ENCODE measurements at places on chromosomes 7 and 10. TPM values are rescaled to one million over a fixed set of nuclear protein-coding genes. Genes with fewer than 3 reads are reported as not detected.

The MAD1L1 gene
- total RNA-seq, result 27.5 TPM

GRCh38 chr10:25308278-25308677, 133.5 kb downstream of the GPR158 start:
- DNase-seq, result no peak

- no peak for DNase-seq
Measured at GRCh38 chr7:125857606-125858005, 928.0 kb upstream of the POT1 start.

The ZMIZ1 gene
- 64.8 TPM for total RNA-seq

The CEP41 gene
- 11.8 TPM for total RNA-seq

The ZNF727 gene
- total RNA-seq, result 0.96 TPM

GRCh38 chr7:133376514-133376913, 123.6 kb downstream of the EXOC4 start:
- no peak for DNase-seq

DNA sequence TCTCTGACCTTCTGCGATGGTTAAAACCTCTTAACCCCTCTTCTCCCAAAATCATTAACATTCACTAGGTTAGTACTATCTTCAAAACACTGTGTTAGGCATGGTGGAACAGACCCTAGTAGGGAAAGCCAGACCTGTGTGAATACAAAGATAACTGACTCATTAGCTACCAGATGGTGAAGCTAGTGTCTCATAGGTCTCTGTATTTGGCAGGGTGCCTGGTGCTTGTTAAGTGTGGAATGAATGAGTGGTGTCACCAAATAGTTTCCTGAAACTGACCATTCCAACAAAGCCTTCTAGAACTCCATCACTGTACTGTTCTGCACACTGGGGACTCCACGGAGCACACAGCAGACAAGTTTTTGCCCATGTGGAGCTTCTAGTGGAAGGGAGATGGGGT, 27.7 kb upstream of the TM9SF3 start:
- no peak for DNase-seq

The BLNK gene
- 4.3 TPM for total RNA-seq

DNA sequence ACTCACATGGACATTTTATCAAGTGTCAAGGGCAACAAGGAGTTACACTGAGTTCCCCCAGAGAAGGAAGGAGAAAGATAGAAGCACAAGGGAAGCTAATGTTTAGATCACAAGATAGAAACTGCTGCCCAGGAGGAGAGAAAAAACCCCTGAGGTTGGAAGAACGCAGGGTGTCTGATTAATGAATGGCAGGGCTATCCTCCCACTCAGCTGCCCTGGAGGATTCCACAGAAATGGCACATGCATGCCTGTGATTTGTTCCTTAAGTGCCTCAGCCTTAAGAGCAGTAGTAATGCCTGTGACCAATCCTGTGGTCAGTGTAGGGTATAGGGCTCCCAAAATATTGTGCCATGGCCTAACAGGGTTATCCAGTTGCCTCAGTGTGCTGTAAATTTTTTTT, 20.2 kb downstream of the DNAJB9 start:
- DNase-seq, result no peak

GRCh38 chr7:71157757-71158156, 25.8 kb downstream of the GALNT17 start:
- DNase-seq, result no peak

GRCh38 chr10:68192113-68192512, 39.8 kb downstream of the ATOH7 start:
- DNase-seq, result no peak

The ITGA8 gene
- total RNA-seq, result 2.3 TPM

DNA sequence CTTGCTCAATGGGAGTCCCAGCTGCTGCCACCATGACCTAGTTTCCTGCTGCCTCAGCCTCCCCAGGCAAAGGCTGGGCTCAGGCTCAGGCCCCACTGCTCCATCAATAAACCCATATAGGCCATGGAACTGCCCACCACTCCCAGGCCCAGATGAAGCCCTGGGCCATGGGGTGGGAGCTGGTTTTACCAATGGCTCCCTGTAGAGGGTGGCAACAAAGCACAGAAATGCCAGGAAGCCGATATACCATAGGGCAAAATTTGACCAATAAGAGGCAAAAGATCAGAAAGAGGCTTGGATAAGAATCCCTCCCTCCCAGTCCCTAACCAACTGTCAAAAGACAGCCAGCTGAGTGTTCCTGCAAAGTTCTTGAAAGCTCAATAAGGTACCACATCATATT, 101.8 kb upstream of the DOCK1 start:
- DNase-seq, result no peak

DNA sequence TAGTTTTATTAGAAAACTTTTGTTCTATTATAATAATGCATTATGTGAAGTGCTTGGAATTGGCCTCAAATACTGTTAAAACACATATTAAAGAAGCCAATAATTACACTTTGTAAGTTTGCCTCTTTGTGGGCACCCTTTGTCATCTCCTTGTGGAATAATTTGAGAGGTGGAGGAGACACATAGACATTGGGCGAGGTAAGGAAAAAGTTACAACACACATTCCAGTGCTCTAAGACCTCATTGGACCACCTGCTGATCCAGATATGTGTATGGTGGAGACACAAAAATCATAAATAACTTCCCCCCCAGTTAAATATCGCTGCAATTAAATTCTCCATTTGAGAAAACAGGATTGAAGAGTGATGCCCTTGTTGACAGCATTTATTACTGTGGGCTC, 511.8 kb downstream of the GFRA1 start:
- no peak for DNase-seq

DNA sequence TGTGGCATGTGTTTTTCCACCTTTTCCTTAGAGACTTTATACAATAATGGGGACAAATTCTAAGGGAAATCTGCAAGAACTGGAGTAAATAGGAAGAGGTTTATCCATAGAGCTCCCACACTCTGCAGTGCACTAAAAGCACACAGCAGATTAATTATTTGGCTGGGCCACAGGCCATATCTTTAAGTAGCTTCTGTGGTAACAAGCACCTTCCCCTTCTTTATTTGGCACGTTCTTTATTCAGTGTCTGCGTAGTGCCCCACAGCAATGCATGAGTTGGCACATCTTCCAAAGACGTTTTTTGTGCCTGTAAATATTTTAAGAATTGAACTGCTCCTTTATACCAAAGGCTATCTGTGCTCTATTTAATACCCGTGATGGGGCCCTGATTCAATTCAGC, 104.9 kb upstream of the MBL2 start:
- no peak for DNase-seq

DNA sequence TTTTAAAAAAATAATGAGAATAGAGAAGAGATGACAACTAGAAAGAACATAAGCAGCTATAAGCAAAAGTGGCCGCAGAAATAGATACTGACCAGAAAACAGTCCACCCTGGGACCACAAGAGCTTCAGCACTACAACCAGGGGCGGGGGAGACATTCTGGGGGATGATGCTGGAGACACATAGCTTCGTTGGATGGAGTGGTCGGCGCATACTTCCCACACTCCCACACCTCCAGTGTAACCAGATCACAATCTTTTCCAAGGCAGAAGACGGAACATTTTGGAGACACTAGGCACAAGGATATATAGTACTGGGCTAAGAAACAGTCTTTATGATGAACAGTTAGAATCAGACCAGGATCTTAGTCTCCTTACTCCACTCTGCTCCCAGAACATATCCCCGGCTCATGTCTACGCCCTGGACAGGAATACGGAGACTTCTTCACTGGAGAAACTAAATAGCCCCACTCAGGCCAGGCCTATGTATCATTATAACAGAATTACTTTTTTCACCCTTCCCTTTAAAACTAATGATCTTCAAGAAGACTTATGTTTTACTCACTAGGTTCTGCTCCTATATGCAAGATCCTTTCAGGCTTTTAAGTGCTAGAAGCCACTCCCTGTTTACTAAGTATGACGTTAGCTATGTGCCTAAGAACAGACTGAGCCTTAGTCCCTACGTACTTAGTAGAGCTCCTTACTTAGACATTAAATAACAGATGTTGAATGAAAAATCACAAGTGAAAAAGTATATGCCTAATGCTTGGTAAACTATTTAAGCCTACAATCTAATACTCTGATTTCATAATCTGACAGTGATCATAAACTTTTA, 169.6 kb downstream of the SRPK2 start:
- DNase-seq, result no peak

The HOXA9 gene
- total RNA-seq, result 1.0 TPM

The PNLIPRP1 gene
- not detected for total RNA-seq

GRCh38 chr7:141225916-141226618, 152.2 kb downstream of the TMEM178B start:
- DNase-seq, result no peak

DNA sequence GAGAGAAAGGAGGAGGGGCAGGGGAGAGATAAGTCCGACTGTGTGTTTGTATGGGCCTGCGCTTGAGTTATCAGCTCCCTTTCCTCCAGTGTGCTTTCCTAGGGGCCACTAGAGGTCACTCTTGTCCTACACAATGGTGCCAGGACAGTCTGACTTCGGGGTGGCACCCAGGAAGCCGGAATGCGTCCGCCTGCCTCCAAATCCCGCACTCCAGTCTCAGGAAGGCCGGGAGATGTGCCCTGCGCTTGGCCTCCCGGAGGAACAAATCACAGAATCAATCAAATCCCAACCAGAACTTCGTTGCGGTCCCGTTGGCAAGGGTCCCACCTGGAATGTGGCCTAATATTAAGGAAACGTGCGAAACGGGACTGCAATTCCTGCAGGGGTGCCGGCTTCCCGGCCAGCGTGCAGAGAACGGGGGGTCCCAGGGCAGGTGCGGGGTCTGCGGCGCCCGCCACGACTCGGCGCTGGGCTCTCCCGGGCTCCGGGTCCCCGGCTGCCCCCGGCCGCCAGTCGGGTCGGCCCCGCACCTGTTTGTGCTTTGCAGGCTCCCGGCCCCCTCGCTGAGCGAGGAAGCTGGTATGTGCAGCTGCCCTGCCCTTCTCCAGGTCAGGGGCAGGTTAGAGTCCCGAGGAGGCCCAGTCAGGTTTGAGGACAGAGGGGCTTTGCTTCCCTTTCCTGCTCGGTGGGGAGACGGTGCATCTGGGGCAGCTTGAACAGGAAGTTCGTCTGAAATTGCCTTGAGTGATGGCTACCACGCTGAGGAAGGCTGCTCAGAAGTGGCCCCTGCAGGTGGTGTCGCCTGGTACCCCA, 21.0 kb upstream of the HPS1 start:
- no peak for DNase-seq

GRCh38 chr7:108452707-108453106, 3.5 kb downstream of the NRCAM start:
- no peak for DNase-seq

- no peak for DNase-seq
Measured at GRCh38 chr10:95431900-95432342, 129.2 kb downstream of the SORBS1 start.

The PMS2 gene
- 7.9 TPM for total RNA-seq

GRCh38 chr10:25745976-25746375, 188.1 kb upstream of the MYO3A start:
- no peak for DNase-seq

DNA sequence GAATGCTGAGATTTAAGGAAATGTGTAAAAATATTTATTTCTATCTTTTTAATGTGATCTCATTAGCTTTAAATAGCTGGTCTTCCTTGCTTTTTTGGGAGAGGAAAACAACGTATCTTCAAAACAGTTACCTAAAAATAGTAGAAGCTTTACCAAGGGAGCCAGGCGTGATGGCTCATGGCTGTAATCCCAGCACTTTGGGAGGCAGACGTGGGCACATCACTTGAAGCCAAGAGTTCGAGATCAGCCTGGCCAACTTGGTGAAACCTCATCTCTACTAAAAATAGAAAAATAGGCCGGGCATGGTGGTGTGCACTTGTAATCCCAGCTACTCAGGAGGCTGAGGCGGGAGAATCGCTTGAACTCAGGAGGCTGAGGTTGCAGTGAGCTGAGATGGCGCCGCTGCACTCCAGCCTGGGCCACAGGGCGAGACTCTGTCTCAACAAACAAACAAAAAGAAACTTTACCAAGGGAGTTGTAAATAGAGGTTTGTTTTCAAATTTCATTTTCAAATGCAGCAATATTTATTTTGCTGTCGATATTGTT, 48.4 kb upstream of the ITGB1 start:
- no peak for DNase-seq

The SLC13A1 gene
- total RNA-seq, result not detected

The MOGAT3 gene
- not detected for total RNA-seq

The SAMD9L gene
- total RNA-seq, result 11.0 TPM

DNA sequence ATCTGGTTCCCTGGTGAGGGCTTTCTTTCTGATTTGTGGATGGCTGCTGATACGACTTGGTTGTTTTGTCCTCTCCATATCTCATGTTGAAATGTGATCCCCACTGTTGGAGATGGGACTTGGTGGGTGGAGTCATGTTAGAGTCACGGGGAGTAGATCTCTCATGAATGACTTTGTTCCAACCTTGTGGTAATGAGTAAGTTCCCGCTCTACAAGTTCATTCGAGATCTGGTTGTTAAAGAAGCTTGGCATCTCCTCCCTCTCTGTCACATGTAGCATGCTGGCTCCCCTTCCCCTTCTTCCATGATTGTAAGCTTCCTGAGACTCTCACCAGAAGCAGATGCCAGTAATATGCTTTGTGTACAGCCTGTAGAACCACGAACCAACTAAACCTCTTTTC, 37.1 kb upstream of the NXPH1 start:
- DNase-seq, result no peak

DNA sequence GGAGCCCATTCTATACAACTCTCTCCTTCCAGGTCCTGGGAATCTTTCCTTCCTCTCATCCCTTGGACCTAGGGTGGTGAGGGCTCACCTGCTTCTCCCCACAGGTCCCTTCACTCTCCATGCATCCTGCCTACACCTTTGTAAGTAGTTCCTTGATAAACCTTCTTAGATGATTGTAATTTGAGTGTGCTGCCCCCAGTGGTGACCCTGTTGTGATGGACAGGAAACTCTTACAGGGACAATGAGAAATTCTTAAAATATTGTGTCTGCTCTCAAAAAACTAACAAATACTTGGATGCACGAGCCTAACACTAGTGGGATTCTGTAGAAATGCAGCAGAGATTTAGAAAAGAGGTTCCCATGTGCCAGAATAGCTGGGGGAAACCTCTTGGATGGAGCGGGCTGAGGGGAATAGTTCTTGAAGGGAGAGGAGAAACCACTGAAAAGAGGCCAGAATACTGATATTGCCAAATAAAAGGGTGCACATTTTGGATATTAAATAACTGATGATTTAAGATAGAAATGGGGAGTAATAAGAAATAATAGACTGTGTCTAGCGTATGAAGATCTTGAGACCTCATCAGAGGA, 6.7 kb upstream of the PAXIP1 start:
- DNase-seq, result no peak

The PRRT4 gene
- 4.0 TPM for total RNA-seq

DNA sequence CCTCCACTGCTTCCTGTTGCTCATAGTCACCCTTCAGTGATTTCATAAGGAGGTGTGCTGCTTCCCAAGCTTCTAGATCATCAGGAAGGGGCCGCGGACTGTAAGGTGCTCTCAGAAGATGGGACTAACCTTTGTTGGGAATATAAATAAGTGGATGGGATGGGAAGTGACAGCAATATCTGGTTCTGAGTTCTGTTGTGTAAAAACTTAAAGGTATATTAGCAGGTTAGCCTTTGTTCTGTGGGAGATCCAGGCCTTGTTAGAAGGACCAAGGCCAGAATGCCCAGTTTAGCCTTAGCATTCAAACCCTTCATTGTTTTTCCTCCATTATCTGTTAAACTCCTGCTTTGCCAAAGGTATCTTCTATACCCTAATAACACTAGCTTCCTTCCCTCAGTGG, 12.4 kb downstream of the BUB3 start:
- no peak for DNase-seq

GRCh38 chr10:104449391-104449790, 95.8 kb downstream of the CFAP58 start:
- DNase-seq, result no peak

The GPR37 gene
- total RNA-seq, result 3.2 TPM

- DNase-seq, result no peak
Measured at GRCh38 chr10:112184052-112184371, 447 bp upstream of the GPAM start.

- DNase-seq, result no peak
Measured at GRCh38 chr7:72751978-72752377, 76.0 kb downstream of the TYW1B start.

Data from omental fat pad (tissue), 4 donors.